ENCODE measurements at places on chromosomes 12 and 14. TPM values are rescaled to one million over a fixed set of nuclear protein-coding genes. Genes with fewer than 3 reads are reported as not detected.

ACADS gene
- 3.9 TPM for total RNA-seq

RFLNA gene
- 7.6 TPM for total RNA-seq

SAMD15 gene
- 5.2 TPM for total RNA-seq

GPR68 gene
- 2.2 TPM for total RNA-seq

RERG gene
- total RNA-seq: 2.2 TPM
